ENCODE measurements at places on chromosomes 13 and 19. TPM values are rescaled to one million over a fixed set of nuclear protein-coding genes. Genes with fewer than 3 reads are reported as not detected.

SERPINE3 gene
- 0.34 TPM for total RNA-seq

CLEC11A gene
- total RNA-seq = 25.0 TPM

SLC7A10 gene
- not detected for total RNA-seq

TNFSF11 gene
- total RNA-seq = 0.33 TPM

PSPN gene
- 1.3 TPM for total RNA-seq

PRSS57 gene
- not detected for total RNA-seq

GIPC3 gene
- total RNA-seq = 0.73 TPM

PSG11 gene
- total RNA-seq = not detected

KASH5 gene
- total RNA-seq = not detected

MBD3L3 gene
- not detected for total RNA-seq

FGF9 gene
- total RNA-seq = not detected

LRRC63 gene
- 1.5 TPM for total RNA-seq

PDE4C gene
- not detected for total RNA-seq

KIR2DL1 gene
- not detected for total RNA-seq

TEKTIP1 gene
- total RNA-seq = not detected

CCDC169 gene
- total RNA-seq = 6.5 TPM

C1QTNF9 gene
- total RNA-seq = not detected

PSG5 gene
- total RNA-seq = not detected

MADCAM1 gene
- total RNA-seq = 0.33 TPM

COQ8B gene
- total RNA-seq = 58.5 TPM

ICAM4 gene
- 0.15 TPM for total RNA-seq

KLK12 gene
- not detected for total RNA-seq

PSG3 gene
- total RNA-seq = not detected

LYPD3 gene
- 0.67 TPM for total RNA-seq

CBARP gene
- 3.3 TPM for total RNA-seq

CCDC61 gene
- total RNA-seq = 6.6 TPM

MCEMP1 gene
- total RNA-seq = not detected

TNFRSF19 gene
- total RNA-seq = 110 TPM

SOHLH2 gene
- total RNA-seq = 0.34 TPM

SERTAD1 gene
- total RNA-seq = 12.0 TPM

CEACAM3 gene
- not detected for total RNA-seq

PTBP1 gene
- total RNA-seq = 114 TPM

ZGLP1 gene
- 0.33 TPM for total RNA-seq

ZNF714 gene
- 6.9 TPM for total RNA-seq

DENND1C gene
- total RNA-seq = not detected

C19orf67 gene
- total RNA-seq = not detected

FARP1 gene
- 25.8 TPM for total RNA-seq

GAPDHS gene
- 5.9 TPM for total RNA-seq

TMEM59L gene
- total RNA-seq = not detected

CERS4 gene
- 61.3 TPM for total RNA-seq

CDX2 gene
- not detected for total RNA-seq

RNF225 gene
- 0.31 TPM for total RNA-seq

CALR3 gene
- total RNA-seq = not detected

BRSK1 gene
- total RNA-seq = 3.1 TPM

CYP4F2 gene
- not detected for total RNA-seq

KLF1 gene
- total RNA-seq = not detected

LRRC25 gene
- not detected for total RNA-seq

PPP1R13L gene
- 0.77 TPM for total RNA-seq

ZNF66 gene
- 5.5 TPM for total RNA-seq

SRRM5 gene
- not detected for total RNA-seq

WDR88 gene
- not detected for total RNA-seq

UPK1A gene
- total RNA-seq = not detected

CTXN1 gene
- total RNA-seq = 0.62 TPM

CCNE1 gene
- total RNA-seq = 11.3 TPM

ZIM2 gene
- not detected for total RNA-seq

PDE4A gene
- total RNA-seq = 4.4 TPM

COX7A1 gene
- total RNA-seq = not detected

SCGB2B2 gene
- under 0.01 TPM for total RNA-seq

IGFL2 gene
- total RNA-seq = not detected

SERP2 gene
- total RNA-seq = 5.0 TPM
